ENCODE measurements at places on chromosomes 16 and 17. TPM values are rescaled to one million over a fixed set of nuclear protein-coding genes. Genes with fewer than 3 reads are reported as not detected.

Gene DNAI2
- not detected for total RNA-seq

Gene SEPTIN12
- total RNA-seq, result 4.4 TPM

Gene PARN
- total RNA-seq, result 26.1 TPM

Gene SRSF2
- total RNA-seq, result 143 TPM

Gene PHF23
- 89.5 TPM for total RNA-seq

Gene TMEM235
- not detected for total RNA-seq

DNA sequence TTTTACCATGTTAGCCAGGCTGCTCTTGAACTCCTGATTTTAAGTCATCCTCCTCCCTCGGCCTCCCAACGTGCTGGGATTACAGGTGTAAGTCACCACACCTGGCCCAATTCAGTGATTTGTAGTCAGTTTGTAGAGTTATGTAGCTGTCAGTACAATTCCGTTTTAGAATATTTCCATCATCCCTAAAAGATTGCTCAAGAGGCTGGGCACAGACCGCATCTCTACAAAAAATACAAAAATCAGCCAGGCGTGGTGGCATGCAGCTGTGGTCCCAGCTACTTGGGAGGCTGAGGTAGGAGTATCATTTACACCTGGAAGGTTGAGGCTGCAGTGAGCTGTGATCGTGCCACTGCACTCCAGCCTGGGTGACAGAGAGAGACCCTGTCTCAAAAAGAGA is 20.6 kb downstream of the RGS11 start:
- DNase-seq, result no peak

Gene SLC13A2
- not detected for total RNA-seq

Gene ZFP3
- total RNA-seq, result not detected

DNA sequence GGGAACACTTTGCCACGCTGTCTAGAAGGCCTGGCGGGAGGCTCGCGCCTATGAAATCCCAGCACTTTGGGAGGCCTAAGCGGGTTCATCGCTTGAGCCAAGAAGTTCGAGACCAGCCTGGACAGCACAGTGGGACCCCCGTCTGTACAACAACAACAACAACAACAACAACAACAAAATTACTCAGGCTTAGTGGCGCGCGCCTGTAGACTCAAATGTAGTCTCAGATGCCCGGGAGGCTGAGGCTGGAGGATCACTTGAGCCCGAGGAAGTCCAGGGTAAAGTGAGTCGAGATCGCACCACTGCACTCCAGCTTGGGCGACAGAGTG is 297 bp upstream of the SLFN13 start:
- no peak for DNase-seq

DNA sequence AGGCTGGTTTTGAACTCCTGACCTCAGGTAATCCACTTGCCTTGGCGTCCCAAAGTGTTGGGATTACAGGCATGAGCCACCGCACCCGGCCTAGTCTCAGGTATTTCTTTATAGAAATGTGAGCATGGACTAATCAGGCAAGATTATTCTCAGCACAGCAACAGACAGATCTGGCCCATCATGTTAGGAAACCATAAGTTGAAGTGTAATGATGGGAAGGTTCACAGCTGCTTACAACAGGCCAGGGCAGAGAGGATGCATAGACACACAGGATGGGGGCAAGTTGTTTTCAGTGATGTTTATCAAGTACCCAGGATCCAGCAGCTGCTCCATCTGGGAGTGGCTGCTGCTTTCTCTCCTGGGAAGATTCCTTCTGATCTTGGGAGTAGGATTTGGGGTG is 16.6 kb upstream of the NOS2 start:
- DNase-seq, result no peak

GRCh38 chr16:57354311-57354710 is 4.3 kb upstream of the CCL22 start:
- DNase-seq, result no peak

DNA sequence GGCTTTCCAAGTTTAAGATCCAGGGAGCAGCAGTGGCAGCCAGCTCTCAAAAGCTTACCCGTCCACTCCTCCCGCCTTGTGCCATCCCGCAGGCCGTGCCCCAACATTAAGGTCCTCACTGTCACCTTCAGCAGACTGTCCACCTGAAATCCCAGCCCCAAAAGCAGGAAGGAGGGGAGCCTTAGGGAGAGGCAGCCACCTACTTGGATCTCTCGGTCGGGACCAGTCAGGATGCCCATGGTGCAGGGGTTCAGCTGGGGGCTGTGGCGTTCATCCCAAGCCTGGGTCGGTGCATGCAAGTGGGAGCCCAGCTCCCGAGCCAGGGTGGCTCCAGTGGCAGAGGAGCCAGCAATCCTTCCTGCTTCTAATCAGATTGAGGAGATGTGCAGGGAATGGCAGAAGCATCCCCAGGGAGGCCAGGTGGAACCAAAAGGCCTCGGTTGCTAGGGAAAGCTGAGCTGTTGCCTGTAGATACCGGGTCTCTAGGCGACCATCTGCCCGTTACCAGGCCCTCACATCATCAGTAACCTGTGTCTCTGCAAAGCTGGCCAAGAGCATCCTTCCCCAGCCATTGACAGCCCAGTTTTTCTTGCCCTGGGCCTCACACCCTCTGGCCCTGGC is 24.6 kb downstream of the CNGB1 start:
- no peak for DNase-seq

Gene TBC1D3E
- total RNA-seq, result not detected

DNA sequence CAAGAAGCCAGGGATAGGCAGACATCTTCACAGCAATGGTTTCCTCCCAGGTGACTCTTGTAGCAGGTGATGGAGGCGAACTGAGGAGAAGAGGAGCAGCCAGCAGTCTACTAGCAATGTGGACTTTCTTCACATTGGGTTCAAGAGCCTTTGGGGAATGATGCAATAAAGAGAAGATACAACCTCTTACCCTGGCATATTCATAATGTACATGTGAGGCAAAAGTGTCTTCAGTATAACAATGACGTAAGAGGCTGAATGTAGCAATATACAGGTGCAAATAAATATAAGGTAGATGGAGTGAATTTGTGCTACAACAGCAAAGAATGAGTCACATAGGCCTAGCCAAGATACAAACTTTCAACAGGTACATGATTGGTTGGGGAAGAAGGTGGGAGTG is 70.9 kb upstream of the SOX9 start:
- DNase-seq, result no peak

DNA sequence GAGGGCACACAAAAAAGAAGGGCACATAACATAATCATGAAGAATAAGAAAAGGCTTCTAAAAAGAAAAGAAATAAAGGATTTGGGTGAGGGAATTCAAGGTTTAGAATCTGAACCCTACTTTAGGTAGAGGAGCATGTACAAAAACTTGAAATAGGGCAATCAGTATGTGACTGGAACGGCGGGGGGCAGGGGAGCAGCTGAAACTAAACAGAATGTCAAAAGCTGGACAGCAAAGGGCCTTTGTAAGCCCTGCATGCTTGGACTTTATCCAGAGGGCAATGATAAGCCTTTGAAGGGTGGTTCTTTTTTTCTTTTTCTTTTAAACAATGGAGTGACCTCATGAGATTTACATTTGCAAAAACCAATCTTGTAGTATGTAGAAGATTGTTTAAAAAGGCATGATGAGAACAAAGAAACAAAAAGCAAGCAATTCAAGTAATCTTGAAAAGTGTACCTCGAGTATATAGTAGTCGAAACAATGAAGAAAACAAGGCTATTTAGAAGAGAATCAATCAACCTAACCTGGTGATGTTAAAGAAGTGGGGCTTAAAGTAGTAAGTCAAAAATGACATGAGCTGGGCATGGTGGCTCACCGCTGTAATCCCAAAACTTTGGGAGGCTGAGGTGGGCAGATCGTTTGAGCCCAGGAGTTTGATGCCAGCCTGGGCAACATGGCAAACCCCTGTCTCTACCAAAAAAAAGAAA is 46.7 kb upstream of the ANKFY1 start:
- DNase-seq, result peak; percentile 67

GRCh38 chr16:1884155-1884760 is 12.3 kb upstream of the MEIOB start:
- DNase-seq, result no peak

Gene CMTM2
- not detected for total RNA-seq

DNA sequence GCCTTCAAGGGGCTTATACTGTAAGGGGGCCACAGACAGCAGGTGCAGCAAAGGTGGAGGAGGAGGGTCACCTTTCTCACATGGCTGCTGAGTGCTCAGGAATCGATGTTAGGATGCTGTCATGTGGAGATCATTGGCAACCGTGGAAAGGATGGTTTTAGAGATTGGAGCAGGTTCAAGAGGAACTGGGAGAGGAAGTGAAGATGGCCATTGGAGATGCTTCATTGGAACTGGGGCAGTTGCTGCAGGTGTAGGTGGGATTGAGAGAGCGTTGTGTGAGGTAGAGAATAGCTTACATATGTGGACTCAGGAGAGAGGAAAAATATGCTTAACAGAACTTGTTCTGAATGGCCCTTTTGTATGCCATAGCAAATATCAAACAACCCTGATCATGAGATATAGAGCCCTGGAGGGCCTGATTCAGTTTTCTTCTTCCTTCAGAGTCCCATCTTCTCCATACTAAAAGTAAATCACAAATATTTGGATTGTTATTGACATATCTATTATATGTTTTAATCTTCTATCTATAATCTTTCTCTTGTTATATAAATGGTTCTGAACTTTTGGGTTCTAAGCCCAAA is 40.8 kb downstream of the LDHD start:
- no peak for DNase-seq
